ENCODE measurements at places on chromosomes 7 and 10.

- no peak for DNase-seq
These were observed 409.8 kb upstream of the ZMIZ1 start for GRCh38 chr10:78658645-78659597.

DNA sequence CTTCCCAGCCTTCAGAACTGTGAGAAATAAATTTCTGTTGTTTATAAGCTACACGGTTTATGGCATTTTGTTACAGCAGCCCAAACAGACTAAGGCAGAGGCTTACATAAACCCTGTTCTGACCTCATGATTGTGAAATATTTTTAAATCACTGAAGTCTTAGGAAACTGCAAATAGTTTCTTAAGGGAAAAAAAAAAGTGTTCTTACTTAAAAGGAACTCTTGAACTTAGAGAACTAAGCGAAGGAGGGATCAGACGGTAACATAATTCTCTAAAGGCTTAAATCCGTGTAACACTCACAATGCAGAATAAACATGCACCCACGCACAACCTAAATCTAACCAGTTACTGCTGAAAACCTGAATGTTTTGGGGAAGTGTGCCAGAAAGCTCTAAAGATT, 749.1 kb upstream of the LRRTM3 start:
- DNase-seq, result no peak

GRCh38 chr10:69800109-69800508, 1.6 kb upstream of the COL13A1 start:
- no peak for DNase-seq

- DNase-seq, result no peak
These were observed 809 bp downstream of the SLC13A1 start for GRCh38 chr7:123198668-123199652.

DNA sequence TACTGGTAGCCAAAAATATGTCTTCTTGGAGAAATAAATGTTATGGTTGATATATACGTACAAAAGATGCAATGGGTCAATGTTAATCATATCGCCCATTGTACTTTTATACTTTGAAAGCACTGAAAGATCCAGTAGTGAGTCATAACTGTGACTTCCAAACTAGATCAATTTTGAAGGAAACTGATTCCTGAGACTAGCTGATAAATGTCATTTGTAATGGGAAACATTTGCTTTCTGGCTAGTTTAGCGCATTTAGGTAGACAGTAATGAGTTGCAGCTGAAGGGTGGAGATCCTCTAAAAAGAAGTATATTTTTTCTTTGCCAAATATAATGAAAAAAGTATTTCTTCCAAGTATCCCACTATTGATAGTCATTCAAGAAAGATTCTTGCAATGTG, 53.5 kb upstream of the ARHGAP21 start:
- DNase-seq, result no peak

DNA sequence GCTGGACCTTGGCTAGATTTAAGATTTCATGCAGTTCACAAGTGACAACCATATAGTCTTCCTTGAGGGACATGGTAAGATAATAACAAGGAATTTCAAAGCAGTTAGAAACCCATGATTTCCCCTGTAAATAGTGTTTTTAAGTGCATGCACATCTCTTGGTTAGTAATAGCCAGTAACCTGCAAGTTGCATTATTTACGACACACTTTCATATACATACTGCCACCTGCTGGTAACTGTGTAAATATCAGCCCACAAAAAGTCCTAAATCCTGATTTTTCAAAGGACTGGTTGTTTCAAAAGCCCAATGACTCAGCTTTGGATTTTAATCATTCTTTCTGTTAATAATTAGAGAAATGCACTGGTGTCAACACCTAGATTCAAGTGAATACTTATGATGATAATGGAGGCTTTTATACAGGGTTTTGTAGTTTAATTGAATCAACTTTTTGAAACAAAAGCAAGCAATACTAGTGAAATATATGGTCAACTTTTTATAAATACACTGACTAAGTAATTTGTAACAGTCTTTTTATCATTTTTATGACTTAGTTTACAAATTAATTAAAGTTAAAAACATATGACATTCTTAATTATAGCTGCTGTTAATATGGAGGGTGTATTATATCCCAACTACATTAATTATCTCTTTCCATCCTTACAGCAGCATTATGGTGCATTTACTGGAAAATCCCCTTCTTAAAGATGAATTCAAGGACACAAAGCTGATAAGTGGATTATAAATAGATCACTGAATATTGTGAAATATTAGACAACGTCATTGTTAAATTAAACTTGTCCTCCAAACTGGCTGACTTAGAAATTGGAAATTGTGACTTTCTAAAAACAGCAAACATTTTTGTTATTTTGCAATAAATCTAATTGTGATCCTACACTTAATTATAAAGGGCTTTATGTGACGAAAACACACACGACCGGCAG, 367.7 kb upstream of the SEMA3D start:
- no peak for DNase-seq

DNA sequence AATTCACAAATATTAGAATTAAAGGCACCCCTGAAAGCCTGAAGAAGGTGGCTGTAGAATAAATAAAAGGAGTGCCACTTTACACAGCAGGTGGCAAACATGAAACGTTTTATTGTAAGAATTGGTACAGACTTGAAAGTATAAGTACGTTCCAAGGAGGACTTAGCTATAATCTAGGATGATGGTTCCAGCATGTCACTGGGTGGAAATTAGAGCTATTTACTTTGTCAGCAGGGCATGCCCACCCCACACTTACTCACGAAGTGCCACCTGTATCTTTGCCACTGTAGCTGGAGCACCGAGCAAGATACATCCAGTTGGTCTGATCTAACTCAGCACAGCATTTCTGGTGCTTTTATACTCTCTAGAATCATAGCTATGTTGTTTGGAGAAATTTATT, 97.8 kb downstream of the GRM8 start:
- no peak for DNase-seq

DNA sequence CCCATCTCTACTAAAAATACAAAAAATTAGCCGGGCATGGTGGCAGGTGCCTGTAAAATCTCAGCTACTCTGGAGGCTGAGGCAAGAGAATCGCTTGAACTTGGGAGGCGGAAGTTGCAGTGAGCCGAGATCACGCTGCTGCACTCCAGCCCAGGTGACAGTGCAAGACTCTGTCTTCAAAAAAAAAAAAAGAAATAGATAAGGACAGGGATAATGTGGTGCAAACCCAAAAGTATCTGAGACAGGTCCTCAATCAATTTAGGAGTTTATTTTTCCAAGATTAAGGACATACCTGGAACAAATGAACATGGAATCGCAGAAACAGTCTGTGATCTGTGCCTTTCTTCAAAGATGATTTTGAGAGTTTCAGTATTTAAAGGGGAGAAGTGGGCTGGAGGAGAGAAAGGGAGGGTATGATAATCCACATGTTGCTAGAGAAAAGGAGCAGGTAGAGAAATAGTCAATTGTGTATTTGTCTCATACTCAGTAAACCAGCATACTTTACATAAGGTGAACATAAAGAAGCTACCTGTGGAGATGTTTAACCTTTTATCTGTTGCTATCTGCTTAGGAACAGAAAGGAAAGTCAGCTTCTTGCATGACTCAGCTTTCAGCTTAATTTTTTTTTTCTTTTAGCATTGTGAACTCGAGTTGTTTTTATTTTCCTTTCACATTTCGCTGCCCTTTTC, 4.9 kb upstream of the MTPN start:
- no peak for DNase-seq

Data from naive thymus-derived CD8-positive, alpha-beta T cell (primary cell).